ENCODE measurements at places on chromosomes 11 and 22.
A peak's percentile ranks its signal among the peaks of the same experiment; 100 is the strongest.

- no peak for DNase-seq
Observed at GRCh38 chr11:32840587-32840986, 10.9 kb downstream of the PRRG4 start.

GRCh38 chr22:40415531-40416266, 45.3 kb downstream of the SGSM3 start:
- peak; percentile 43 for DNase-seq

- no peak for DNase-seq
Observed at GRCh38 chr11:22730319-22730718, 63.9 kb downstream of the GAS2 start.

- peak; percentile 87 for DNase-seq
Observed at GRCh38 chr11:2825889-2826678, 59.5 kb downstream of the CDKN1C start.

- no peak for DNase-seq
Observed at GRCh38 chr22:48666620-48667019, 1161.1 kb downstream of the BRD1 start.

- DNase-seq, result no peak
Observed at GRCh38 chr22:20437613-20438426, at the start of gene SCARF2. Gene SCARF2 (minus strand): TSS chr22:20437825. CDS start chr22:20437754, 71 bp downstream.

- DNase-seq, result no peak
Observed at GRCh38 chr11:100683126-100683525, 4.0 kb upstream of the ARHGAP42 start.

Data from inflammatory macrophage (primary cell).